ENCODE measurements at places on chromosomes 3 and 15.

DNA sequence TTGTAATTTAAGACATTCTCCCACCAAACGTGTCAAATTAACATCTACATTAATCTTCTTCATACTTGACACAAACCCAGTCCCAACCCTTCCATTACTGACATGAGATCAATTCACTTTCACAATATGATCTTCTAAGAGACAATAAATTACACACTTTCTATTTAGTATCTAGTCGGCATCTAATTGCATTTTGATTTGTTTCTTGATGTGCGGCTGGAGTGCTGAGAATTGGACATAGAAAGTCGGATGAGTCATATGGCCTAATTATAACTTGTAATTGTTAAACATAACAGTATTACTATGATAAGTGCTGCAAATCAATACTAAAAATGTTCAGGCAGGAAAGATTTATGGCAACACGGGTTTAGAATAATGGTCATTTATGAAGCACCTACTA is 78.4 kb upstream of the RORA start:
- DNase-seq, result no peak

GRCh38 chr15:59185725-59186124 is 20.9 kb upstream of the LDHAL6B start:
- no peak for DNase-seq

DNA sequence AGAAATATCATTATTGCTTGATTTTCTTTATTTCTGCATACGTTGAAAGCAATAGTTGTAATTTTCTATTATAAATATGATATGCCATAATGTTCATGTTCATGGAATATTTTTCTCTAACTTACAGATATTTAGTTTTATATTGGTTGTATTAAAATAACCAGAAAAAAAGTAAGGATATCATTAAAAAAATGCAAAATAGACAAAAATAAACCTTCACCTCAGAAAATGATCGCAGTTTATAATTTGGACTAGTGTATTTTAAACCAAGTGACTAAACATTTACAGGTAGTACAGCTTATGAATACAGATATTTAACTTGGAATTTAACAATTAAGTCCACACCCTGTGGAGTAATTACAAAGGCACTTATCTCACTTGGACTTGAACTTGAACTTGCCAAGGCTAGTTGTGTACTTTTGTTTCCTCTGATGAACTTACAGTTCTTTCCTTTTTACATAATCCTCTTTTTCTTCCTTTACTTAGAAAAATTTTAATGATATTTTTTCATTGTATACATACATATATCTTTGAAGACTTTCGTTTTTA is 156.7 kb downstream of the CHL1 start:
- no peak for DNase-seq

DNA sequence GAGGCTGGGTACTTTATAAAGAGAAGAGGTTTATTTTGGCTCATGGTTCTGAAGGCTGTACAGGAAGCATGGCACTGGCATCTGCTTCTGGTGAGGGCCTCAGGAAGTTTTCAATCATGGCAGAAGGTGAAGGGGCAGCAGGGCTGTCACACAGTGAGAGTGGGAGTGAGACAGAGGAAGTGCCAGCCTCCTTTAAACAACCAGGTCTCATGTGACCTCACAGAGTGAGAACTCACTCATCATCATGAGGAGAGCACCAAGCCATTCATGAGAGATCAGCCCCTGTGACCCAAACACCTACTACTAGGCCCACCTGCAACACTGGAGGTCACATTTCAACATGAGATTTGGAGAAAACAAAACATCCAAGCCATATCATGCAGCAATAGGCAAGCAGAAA is 9.3 kb upstream of the RFTN1 start:
- DNase-seq, result no peak

- no peak for DNase-seq
Observed at GRCh38 chr3:182608832-182609231, 184.5 kb upstream of the ATP11B start.

GRCh38 chr15:38874464-38874863 is 309.9 kb upstream of the RASGRP1 start:
- no peak for DNase-seq

- no peak for DNase-seq
Observed at GRCh38 chr3:120742849-120743365, 363 bp downstream of the GTF2E1 start.

GRCh38 chr3:84082726-84083125 is 876.1 kb upstream of the CADM2 start:
- no peak for DNase-seq

GRCh38 chr15:40266828-40267304 is 16.0 kb downstream of the ANKRD63 start:
- no peak for DNase-seq
